ENCODE measurements at places on chromosomes 11 and 22. TPM values are rescaled to one million over a fixed set of nuclear protein-coding genes. Genes with fewer than 3 reads are reported as not detected.

DNA sequence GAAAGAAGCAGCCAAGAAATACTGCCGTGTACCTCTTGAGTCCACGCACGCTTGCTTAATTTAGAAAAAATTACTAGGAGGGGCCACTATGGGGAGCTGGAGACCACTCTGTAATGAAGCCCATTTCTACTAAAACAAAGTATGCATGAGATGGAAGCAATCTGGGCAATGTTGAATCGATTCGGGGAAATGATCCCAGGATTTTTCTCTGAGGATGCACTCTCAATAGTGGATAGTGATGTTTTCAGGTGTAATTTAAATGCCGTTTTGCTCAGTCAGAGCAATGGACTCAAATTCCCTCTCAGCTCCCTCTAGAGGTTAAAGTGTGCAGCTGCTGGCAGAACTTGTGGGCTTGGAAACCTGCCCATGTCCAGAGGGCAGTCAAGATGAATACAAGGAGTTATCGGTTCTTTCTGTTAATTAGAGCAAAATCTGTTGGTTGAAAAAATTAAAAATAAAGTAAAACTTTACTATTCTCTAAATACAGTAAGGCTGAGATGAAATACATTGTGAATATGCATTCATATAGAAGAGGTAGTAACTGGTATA is 64.1 kb downstream of the ME3 start:
- peak; percentile 84 for DNase-seq

DNA sequence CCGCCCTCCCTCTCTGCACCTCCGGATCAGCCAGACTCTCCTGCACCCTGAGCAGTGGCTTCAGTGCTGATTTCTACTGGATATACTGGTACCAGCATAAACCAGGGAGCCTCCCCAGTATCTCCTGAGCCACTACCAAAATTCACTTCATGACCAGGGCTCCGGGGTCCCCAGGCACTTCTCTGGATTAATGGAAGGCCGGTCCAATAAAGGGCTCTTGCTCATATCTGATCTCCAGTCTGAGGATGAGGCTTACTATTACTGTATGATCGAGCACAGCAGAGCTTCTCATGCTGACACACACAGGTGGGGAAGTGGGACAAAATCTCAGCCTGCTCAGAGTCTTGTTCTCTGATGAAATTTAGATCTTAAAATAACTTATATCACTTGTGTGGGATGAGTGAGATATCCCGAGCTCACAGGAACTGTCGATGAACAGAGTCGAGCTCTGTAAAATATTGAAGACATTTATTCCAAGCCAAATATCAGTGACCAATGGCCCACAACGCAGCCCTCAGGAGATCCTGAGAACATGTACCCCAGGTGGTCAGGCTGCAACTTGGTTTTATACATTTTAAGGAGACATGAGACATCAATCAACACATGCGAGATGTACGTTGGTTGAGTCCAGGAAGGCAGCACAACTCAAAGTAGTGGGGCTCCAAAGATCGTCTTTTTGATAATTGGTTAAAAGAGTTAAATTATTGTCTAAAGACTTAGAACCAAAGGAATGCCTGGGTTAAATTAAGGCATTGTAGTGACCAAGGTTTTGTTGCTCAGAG is 93.0 kb upstream of the TOP3B start:
- DNase-seq: no peak

DNA sequence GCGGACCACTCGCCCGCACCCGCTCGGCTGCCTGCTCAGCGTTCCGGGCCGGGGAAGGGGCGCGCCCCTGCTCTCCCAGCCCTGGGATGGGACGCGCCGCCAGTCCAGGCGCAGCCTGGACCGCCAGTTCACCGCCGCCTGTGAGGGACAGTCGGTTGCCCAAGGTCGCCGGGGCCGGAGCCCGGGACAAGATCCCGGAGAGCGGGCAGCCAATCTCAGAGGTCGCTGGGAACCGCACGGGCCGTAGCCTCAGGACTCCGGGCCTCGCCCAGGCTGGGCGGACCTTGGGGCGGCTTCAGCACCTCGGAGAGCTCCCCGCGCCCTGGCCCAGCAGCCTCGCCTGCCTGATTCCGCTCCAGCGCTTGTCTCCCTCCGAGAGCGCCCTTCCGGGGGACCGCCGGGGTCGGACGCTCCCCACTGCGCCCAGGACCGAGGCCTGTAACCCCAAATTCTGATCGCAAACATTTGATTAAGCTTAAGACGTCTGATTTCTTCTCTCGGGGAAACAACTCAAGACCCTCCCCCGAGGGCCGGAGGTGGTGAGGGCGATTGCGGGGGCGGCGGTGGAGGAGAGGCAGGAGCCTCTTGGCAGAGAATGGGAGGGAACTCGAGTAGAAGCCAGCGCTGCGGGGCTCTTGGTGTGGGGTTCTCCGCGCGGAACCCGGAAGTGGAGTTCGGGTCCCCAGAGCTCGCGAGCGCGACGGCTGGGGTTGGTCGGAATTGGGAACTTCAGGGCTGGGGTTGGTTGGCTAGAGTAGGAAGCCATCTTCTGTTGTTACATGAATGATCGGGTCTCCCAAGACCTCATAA is 1.1 kb upstream of the CHRM4 start:
- peak; percentile 88 for DNase-seq

- DNase-seq: no peak
Measured at GRCh38 chr11:102534261-102534872, 3.8 kb upstream of the MMP7 start.

DNA sequence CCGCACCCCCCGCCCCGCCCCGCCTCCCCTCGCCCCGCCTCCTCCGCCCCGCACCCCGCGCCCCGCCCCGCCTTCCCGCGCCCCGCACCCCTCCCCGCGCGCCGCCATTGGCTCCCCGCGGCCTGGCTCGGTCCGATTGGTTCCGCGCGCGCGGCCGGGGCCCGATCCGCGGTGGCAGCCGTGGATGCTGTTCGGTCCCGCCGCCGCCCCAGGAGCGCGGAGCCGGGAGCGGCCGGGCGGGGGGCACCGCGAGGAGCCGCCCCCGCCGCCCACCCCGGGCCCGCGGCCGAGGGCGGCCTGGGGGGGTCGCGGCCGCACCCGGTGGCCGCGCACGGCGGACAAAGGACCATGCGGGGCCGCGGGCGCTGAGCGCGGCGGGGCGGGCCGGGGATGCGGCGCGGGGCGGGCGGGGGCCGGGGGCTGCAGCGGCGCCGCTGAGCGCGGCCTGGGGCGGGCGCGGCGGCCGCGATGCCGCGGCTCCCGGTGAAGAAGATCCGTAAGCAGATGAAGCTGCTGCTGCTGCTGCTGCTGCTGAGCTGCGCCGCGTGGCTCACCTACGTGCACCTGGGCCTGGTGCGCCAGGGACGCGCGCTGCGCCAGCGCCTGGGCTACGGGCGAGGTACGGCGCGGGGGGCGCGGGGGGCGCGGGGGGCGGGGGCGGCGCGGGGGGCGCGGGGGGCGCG is at the start of gene B4GALNT4:
B4GALNT4 (plus strand) TSS at position 164 of the 683 bp plus-strand sequence; CDS start at position 469, 305 bp downstream.
- peak; percentile 30 for DNase-seq

- peak; percentile 59 for DNase-seq
Measured at GRCh38 chr11:112837162-112837826, 123.9 kb upstream of the NCAM1 start.

SLC22A8 gene
- not detected for total RNA-seq

DNA sequence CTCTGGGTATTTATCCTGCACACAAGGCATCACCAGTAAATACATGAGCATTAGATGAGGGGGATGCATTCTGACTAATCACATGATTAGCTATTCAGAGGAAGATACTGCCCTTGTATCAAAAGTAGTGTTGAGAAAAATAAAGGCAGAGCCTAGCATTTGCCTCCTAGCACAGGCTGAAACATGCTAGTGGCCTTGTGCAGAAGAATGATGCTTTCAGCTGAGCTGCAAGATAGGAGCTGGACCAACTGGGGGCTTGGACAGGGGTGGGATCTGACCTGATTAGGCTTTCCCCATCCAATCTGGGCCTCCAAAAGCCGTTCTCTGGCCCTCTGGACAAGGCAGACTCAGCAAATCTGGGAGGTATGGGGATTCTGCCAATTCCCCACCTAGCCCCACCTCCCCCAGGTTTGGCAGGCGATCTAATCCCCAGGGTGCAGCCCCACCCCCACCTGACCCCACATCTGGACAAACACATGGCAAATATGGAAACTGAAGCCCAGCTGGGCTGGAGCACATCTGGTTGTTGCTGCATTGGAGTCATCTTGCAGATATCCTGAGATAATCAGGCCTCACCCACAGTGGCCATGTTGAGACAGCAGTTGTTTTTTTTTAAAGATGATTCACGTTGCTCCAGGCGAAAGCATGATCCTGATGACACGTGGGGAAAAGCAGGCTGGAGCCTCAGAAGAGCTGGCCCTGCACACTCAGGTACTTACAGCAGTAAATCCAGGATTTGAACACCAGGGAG is 4.4 kb upstream of the MISFA start:
- no peak for DNase-seq

DNA sequence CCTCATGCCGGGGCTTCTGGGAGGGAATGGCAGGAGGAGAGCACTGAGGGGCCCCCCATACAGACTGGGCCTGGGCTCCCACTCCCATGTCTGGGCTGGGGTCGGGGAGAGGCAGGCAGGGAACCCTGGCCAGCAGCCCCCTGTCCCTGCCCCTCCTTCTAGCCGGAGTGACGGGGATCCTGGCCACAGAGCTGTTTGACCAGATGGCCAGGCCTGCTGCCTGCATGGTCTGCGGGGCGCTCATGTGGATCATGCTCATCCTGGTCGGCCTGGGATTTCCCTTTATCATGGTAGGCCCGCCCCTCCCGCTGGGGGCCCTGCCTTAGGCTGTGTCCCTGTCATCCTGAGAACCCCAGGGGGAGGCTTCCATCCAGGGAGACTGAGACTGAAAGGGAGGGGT is 10.0 kb upstream of the MIF start:
- no peak for DNase-seq

BCO2 gene
- total RNA-seq: 147 TPM

KRTAP5-1 gene
- not detected for total RNA-seq

GRCh38 chr11:8715501-8715900 is 32.9 kb downstream of the RPL27A start:
- DNase-seq: peak; percentile 58

GRCh38 chr11:66768088-66768521 is 39.1 kb upstream of the SPTBN2 start:
- no peak for DNase-seq

DNA sequence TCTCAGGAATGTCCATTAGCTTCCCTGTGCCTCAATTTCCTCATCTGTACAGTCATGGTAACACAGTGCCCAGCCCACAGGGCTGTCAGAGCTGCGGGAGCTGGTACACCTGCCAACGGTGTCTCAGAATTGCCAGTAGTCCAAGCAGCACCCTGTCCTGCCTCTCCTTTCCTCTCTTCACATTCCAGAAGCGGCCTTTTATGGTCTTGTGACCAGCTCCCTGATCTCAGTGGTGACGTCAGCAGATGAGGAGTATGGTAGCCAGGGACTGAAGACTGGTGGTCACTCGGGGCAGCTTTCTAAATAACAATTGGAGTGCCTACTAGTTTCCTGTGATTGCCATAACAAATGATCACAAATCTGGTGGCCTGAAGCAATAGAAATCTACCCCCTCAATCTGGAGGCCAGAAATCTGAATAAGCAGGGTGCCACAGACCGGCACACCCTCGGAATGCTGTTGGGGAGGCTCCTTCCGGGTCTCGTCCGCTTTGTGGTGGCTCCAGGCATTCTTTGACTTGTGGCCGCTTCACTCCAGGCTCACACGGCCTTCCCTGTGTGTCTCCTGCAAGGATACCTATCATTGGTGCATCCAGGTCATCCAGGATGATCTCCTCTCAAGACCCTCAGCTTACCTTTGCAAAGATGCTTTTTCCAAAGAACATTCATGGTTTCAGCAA is 2.1 kb downstream of the FADD start:
- no peak for DNase-seq

- peak; percentile 90 for DNase-seq
Measured at GRCh38 chr11:14029971-14030920, 67.7 kb downstream of the SPON1 start.

SLC2A11 gene
- total RNA-seq: 27.2 TPM

CHRM4 gene
- total RNA-seq: not detected

DNA sequence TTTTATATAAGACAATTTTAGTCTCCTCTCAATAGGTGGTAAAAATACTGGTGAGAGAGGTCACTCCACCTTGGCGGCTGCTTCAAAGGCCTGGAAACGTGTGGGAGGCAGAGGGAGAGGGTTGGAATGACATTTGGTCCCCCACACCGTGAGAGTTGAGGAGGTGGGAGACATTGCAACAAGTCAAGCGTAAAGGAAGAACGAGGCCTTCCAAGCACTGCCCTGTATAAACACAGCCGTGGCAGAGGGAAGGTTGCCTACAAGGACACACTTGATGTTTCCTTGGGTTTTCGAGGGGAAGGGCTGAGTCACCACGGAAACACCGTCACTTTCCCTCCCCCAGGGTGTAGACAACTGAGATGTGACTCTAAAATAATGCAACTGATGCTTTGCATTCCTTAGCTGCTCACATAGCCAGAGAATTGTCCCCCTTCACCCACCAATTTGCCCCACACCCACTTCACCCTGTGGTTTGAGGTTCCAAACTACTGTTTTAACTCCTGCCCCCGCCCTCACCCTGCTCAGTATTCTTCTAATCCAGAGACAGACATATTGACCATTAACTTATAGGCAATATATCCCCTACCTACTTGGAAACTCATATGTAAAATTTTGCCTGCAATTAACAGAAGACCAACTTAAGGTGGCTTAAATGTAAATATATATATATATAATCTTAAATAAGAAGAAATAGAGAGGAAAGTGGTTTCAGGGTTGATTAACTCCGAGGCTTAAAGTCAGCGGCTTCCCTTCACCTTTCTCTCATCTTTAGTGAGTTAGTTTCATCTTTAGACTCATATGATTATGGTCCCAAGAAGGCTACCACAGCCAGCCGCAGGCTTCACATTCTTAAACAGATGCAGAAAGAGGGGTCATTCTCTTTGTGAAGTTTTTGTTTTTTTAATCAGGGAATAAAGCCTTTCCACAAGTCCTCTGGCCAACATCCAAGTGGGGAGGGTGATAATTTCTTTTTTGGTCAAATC is 54.1 kb upstream of the BDNF start:
- no peak for DNase-seq

MMP11 gene
- 9.3 TPM for total RNA-seq

GRCh38 chr11:33214187-33214586 is 43.0 kb upstream of the HIPK3 start:
- DNase-seq: no peak

- DNase-seq: no peak
Measured at GRCh38 chr11:83611031-83611430, 324.9 kb upstream of the CCDC90B start.

DUSP8 gene
- 13.5 TPM for total RNA-seq

Data from right cardiac atrium (tissue), 5 donors.